Tibial nerve (tissue), 4 donors: ENCODE measurements at places on chromosomes 6 and 20.

DNA sequence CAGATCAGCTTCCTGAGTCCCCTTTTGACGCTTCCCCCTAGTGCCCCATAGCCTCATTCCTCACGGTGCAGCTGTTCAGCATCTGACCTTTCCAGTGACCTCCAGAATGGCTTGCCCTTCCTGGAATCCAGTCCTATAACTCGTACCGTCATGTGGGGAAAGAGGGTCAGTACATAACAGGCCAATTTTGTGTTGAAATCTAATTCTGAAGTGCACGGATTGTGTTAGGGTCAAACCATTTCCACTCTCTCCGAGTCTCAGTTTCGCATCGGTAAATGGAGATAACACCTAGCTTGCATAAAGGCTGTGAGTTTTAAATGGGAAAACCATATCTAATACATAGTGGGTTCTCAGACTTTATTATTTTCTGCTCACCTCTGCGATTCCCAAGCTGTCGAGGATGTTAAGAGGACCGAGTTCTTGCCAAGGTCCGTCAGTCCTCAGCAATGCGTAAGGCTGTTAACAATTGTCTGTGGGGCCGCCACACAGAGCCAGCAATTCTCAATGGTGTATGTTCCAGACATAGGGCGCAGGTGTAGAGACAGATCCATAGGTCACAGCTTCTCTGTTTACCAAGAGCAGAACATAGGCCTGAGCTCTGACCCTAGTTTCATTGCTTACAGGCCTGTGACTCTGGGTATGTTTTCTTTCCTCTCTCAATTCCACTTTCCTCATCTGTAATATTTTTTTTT is 45.5 kb upstream of the CCR6 start:
- no peaks in the 10 kb centered on the region for H3K27me3 ChIP-seq
- H3K4me3 ChIP-seq = no peak overlapping the region
- DNase-seq = no peak
- no peak overlapping the region for H3K27ac ChIP-seq

DNA sequence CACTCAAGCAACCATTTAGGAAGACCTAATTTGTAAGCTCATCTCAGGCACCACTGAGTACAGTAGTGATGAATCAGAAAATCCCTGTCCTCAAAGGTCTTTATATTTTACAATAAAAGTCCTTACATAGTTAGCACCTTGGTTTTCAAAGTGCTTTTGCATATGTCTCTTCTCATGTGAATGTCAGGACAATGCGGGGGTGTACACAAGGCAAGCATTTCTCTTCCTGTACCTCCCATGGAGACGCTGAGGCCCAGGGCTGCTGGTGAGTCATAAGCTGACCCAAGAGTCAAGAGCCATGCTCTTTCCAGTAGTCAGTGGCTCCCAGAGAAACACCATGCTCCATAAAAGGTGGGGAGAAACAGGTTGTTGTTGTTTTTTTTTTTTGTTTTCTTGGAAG is 174.0 kb downstream of the GJA10 start:
- H3K4me3 ChIP-seq = no peak overlapping the region
- H3K27me3 ChIP-seq = no peaks in the 10 kb centered on the region
- no peaks in the 10 kb centered on the region for H3K4me1 ChIP-seq
- no peak for DNase-seq
- no peaks in the 10 kb centered on the region for H3K36me3 ChIP-seq
- peak overlapping the region; percentile 27 for H3K27ac ChIP-seq

DNA sequence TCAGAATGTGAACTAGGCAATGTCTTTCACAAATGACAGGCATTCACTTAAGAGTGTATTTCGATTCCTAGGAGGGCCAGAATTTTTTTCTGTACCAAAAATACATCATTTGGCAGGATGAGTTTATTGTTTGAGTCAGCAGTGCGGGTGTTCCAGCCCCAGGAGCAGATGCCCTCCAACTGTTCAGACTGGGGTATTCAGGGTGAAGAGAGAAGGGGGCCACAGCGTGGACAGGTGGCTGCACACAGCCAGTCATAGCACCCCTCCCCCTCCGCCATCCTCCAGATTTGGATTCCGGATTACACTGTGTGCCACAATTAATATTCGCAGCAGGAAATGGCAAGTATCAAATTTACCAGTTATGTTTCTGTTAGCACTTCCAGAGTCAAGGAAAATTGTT is 38.6 kb downstream of the RIPOR2 start:
- DNase-seq = no peak
- no peaks in the 10 kb centered on the region for H3K4me1 ChIP-seq
- H3K4me3 ChIP-seq = no peak overlapping the region
- H3K36me3 ChIP-seq = no peaks in the 10 kb centered on the region
- no peak overlapping the region for H3K27ac ChIP-seq

DNA sequence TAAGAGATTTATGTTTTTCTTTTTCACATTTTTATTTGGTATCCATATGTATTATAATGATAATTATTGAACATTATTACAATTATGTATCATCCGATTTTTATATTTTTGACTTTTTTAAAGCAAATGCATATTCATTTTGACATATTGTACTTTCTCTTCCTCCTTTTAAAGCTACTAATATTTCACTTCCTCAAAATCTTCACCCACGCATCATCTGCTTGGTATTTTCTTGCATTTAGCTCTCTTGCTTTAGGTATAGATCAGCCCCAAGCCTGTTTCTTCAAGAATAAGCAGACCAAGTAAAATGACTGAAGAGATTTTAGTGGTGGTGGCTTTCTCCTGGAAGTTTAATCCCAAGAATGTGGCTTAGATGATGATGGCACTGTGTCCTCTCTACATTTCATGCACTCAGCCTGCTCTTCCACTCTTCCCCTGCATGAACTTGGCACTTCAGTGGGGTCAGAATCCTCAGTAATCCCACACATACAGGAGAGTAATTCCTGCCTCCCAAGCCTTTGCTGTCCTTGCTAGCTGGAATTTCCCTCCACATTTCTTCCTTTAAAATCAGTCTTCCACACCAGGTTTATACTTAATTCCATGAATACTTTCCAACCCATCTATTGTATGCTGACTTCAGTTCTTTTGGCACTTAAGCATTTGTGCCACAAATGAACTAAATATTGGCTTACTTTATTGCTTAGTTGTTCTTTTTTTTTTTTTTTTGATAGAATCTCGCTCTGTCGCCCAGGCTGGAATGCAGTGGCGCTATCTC is 8.2 kb downstream of the NCOA7 start:
- peak overlapping the region; percentile 67 for H3K27ac ChIP-seq
- peaks cover 14% of the 10 kb centered on the region for H3K4me1 ChIP-seq
- no peak for DNase-seq

DNA sequence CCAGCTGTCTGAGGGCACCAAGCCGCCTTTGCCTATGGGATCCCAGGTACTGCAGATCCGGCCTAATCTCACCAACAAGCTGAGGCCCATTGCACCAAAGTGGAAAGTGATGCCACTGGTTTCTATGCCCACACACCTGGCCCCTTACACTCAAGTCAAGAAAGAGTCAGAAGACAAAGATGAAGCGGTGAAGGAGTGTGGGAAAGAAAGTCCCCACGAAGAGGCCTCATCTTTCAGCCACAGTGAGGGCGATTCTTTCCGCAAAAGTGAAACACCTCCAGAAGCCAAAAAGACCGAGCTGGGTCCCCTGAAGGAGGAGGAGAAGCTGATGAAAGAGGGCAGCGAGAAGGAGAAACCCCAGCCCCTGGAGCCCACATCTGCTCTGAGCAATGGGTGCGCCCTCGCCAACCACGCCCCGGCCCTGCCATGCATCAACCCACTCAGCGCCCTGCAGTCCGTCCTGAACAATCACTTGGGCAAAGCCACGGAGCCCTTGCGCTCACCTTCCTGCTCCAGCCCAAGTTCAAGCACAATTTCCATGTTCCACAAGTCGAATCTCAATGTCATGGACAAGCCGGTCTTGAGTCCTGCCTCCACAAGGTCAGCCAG is 283.0 kb downstream of the TSHZ2 start:
- no peak for DNase-seq
- no peaks in the 10 kb centered on the region for H3K27me3 ChIP-seq
- no peak overlapping the region for H3K4me3 ChIP-seq
- H3K36me3 ChIP-seq = no peaks in the 10 kb centered on the region
- H3K4me1 ChIP-seq = no peaks in the 10 kb centered on the region
- no peak overlapping the region for H3K27ac ChIP-seq

GRCh38 chr20:10306440-10307358 is 88.1 kb downstream of the SNAP25 start:
- no peak overlapping the region for H3K4me3 ChIP-seq
- no peaks in the 10 kb centered on the region for H3K27me3 ChIP-seq
- no peaks in the 10 kb centered on the region for H3K4me1 ChIP-seq
- H3K27ac ChIP-seq = no peak overlapping the region

- no peak overlapping the region for H3K4me3 ChIP-seq
- no peaks in the 10 kb centered on the region for H3K27me3 ChIP-seq
- H3K27ac ChIP-seq = no peak overlapping the region
These were observed 98.9 kb upstream of the ENPP5 start for GRCh38 chr6:46269447-46270229.

DNA sequence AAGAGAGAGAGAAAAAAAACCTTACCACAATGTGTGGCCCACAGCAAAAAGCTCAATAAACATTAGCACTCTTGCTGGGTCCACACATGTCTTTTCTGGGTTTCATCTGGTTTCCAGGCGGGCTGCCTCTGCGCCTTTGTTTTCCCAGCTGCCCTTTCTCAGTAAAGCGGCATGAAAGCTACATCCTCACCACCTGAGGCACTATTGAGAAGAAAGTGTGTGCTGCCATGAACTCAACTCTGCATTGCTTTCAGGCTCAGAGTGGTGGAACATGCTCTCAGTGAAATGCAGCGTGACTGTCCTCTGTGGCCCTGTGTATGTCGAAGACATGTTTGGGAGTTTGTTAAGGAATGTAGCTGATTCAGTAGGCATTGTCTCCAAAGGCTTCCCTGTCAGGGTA is 102.3 kb downstream of the LYRM2 start:
- no peak overlapping the region for H3K27ac ChIP-seq
- no peaks in the 10 kb centered on the region for H3K4me1 ChIP-seq

DNA sequence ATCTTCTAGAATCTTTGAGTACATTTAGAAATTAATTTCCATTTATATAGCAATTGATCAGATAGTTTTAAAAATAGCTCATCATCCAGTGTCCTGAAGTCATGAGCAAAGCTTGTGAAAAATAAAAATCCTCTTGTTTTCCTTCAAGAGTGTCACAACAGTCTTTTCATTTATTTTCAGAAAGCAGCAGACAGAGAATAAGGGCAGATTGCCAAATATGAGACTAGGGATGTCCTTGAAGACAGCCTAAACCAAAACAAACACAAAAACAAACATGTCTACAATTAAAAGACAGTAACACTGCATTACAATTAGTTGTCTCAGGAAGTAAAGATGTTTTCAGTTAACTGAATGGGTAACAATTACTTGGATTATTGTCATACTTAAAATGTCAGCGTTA is 682.8 kb downstream of the TFAP2A start:
- H3K36me3 ChIP-seq = no peaks in the 10 kb centered on the region
- H3K4me1 ChIP-seq = no peaks in the 10 kb centered on the region
- no peak overlapping the region for H3K27ac ChIP-seq
- no peak for DNase-seq
- no peaks in the 10 kb centered on the region for H3K27me3 ChIP-seq
